Activated B cell treated with CpG ODN at 0.5 μM for 24 hours (primary cell): ENCODE measurements at places on chromosomes 11 and 22. TPM values are rescaled to one million over a fixed set of nuclear protein-coding genes. Genes with fewer than 3 reads are reported as not detected.

- DNase-seq = no peak
These were observed 14.2 kb upstream of the ISX start for GRCh38 chr22:35051791-35052190.

GRCh38 chr11:78504708-78505107, 70.0 kb downstream of the NARS2 start:
- no peak for DNase-seq

GRCh38 chr11:20127671-20128527, 32.4 kb downstream of the DBX1 start:
- DNase-seq = peak; percentile 50

DNA sequence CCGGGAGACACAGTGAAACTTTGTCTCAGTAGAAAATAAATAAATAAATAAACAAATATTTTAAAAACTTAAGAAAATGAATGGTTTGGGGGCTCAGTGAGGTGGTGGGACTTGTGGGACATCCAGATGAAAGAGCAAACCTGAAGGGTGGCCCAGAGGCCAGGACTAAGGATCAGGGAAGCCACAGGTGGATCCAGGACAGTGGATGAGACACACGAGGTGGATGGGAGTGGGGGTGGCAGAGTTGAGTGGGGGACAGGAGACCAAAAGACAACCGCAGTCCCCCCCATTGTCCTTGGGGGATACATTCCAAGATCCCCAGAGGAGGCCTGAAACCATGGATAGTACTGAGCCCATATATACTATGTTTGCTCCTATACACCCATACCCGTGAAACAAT, 7.1 kb downstream of the RFPL1 start:
- no peak for DNase-seq

DNA sequence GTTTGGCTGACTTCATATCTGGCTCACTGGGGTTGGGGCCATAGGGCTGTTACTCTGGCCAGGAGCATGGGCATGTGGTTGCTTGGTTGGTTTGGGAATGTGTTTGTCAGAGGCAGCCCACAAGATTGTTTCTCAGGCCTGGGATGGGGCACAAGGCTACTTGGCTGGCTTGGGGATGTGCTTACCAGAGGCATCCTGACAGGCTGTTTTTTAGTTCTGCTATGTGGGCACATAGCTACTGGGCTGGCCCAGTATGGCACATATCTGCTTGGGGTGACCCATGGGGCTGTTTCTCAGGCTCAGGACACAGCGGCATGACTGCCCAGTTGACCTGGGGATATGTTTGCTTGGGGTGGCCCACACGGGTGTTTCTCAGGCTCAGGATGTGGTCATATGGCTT, 94.6 kb upstream of the PGR start:
- no peak for DNase-seq

GRCh38 chr11:39972461-39972860, 1487.0 kb downstream of the LRRC4C start:
- no peak for DNase-seq

GRCh38 chr11:102007567-102008437, 39.4 kb upstream of the CFAP300 start:
- no peak for DNase-seq

DNA sequence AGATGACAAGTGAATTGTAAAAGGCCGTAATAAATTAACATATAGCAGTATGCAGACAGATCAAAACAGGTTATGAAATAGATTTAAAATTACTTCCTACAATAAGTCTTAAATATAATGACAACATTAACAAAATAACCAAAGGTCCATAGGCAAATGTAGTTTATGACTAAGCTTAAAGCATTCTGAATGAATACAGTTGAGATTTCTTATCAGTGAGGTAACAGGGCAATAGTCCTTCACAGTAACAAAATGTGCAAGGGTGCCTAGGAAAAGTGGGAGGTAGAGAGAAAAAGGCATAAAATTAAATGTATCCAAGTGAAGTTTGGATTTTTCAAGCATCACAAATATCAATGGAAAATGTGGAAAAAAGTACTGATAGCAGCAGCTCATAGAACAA, 20.9 kb upstream of the P4HA3 start:
- no peak for DNase-seq

DNA sequence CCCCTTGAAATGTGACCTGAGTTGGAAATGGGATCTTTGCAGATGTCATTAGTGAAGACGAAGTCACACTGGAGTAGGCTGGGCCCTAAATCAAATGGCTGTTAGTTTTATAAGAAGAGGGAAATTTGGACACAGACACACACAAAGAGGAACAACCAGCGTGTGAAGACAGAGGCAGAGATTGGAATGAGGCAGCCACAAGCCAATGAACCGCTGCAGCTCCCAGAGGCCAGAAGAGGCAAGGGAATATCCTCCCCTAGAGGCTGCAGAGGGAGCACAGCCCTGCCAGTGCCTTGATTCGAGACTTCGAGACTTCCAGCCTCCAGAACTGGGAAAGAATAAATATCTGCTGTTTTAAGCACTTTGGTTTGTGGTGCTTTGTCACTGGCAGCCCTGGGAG, 484.5 kb downstream of the MN1 start:
- no peak for DNase-seq

GRCh38 chr22:48896766-48897644, 930.7 kb downstream of the BRD1 start:
- DNase-seq = no peak

- no peak for DNase-seq
These were observed 72.2 kb downstream of the LARGE2 start for GRCh38 chr11:45994371-45995341.

DNA sequence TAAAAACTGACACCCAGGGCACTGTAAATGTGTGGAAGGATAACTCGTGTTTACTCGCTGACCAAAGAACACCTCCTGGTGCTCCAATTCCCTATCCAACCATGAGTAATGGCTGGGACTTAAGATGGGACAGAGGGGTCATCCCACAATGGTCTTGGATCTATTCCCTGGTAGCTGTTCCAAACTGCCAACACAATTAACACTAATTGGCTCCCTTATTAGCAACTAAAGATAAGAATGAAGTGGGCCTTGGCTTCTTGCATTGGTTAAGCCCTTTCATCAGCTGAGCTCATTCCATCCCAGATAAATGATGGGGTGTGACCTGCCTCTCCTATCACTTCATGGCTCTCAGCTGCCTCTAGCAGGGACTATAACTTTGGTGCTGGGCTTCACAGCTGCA, 1.5 kb upstream of the SIK3 start:
- DNase-seq = no peak

DNA sequence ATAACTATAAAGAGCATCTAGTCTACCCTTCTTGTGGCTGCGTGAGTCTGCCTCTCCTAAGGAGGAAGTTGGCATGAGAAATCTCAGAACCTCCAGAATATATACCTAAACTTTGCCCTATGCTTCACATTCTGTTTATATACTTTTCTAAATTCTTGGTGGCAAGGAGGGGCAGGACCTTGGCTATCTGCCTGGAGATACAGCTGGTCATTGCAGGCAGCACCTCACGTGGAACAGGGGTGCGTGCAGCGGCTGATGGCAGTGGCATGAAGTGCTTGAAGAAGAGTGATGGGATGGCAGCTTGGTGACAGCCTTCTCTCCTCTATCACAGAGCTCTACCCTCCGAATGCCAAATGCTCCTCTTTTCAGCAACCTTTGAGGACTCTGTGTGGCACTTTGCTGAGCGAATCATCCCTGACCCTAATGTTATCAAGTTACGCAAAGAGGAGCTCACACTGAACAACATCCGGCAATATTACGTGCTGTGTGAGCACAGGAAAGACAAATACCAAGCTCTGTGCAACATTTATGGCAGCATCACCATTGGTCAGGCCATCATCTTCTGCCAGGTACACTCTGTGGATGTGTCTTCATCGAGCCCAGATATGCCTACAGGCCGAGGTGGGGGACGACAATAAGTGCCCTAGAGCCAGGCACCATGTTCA, 12.5 kb downstream of the DDX25 start:
- no peak for DNase-seq

- no peak for DNase-seq
These were observed 58.0 kb upstream of the MTNR1B start for GRCh38 chr11:92911478-92911877.

- no peak for DNase-seq
These were observed 109.7 kb upstream of the OR9Q1 start for GRCh38 chr11:57913715-57914704.

DNA sequence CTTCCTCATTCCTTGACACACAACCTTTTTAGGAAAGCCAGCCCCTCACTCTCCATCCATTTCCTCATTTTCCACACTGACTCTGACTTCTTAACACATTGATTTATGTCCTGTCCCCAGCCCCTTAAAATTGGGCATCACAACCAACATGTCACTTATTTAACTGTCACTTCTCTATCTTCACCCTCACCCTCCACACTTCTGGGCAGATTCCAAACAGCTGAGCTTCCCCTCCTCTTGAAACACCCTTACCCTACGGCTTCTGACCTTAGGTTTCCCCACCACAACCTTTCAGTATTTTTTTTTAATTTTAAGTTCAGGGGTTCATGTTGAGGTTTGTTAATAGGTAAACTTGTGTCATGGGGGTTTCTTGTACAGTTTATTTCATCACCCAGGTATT, 696.3 kb downstream of the DLG2 start:
- no peak for DNase-seq

- DNase-seq = no peak
These were observed 30.6 kb upstream of the PANX2 start for GRCh38 chr22:50139843-50140415.

GRCh38 chr11:128594226-128594625, 6.9 kb upstream of the ETS1 start:
- DNase-seq = no peak

DNA sequence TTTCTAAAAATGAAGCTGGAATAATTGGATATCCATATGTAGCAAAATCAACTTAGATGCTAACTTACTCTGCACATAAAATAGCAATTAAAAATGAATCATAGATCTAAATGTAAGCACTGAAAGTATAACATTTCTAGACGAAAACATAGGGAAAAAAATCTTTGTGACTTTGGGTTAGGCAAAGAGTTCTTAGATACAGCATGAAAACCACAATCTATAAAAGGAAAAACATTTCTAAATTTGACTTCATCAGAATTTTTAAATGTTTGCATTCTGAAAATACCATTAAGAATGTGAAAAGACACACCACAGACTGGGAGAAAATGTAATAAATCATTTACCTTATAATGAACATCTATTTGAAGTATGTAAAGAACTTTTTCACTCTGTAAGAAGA, 128.8 kb downstream of the APIP start:
- no peak for DNase-seq

DNA sequence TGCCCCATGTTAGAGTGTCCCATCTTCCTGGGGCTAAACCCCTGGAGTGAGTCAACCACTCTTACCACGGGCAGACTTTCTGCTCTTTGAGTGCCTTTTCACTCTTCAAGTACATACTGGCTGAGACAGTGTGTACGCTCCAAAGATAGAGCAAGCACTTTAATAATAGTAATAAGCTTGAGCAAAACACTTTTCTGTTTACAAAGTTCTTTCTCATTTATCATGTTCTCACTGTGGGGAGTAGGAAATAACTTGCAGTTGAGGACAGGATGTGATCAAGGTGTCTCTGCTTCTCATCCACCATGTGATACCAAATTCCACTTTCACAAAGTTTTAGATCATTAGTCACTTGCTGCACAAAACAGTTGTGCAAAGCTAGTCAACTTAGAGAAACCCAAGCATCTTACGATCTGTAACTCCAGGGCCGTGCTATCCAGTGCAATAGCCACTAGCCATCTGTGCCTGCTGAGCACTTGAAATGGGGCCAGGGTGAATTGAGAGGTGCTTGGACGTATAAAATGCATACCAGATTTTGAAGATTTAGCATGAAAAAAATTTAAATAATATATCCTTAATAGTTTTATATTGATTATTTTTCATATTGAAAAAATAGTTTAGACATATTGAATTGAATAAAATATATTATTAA, 135.3 kb downstream of the KIF18A start:
- DNase-seq = no peak

GRCh38 chr11:114556135-114556534, 3.5 kb downstream of the NXPE1 start:
- DNase-seq = no peak

DNA sequence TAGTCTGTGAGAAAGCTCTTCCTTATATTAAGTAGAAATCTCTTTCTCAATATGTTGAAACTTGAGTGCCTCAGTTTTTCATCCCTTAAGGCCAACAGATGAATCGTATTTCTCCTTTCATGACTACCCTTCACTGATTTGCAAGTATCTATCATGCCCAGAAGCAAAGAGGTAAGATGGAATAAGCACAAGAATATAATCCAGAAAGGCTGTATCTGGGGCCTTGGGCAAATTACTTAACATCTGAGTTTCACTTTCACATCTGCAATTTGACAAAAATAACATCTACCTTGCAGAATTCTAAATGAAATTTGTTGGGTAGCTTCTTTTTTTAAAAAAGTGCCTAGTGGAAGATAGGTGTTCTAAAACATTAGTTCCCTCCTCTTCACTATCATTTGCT, 552.4 kb upstream of the ANO5 start:
- no peak for DNase-seq

DNA sequence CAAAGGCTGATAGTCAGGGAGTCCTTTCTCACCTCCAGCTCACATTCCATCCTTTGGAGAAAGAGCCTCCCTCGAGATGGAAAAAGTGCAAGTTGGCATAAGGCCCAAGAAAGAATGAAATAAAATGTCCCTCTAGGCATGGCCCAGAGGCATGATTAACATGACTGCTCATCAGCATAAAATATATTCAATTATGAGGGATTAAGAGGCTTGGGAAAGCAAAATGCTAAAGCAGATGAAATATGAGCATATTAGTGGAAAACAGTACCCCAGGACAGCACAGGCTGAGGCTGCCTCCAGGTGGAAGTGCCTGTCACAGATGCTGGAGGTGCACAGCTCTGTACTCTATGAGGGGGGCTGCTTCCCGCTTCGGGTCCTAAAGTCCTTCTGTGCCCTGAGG, 347.8 kb upstream of the PLET1 start:
- DNase-seq = no peak

DNA sequence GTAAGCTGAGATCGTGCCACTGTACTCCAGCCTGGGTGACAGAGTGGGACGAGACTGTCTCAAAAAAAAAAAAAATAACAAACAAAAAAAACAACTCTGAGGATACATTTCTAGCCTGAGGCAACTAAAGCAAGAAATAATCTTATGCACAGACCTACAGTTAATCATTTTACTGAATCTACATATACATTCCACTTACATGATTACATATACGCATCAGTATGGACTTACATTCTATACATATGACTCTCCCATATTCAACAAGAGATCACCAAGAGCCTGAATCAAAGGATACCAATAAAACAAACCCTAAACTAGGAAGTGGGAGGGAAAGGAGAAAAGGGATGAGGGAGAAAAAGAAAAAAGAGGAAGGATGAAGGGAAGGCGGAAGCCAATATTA, 1.1 kb downstream of the ALG8 start:
- no peak for DNase-seq

DNA sequence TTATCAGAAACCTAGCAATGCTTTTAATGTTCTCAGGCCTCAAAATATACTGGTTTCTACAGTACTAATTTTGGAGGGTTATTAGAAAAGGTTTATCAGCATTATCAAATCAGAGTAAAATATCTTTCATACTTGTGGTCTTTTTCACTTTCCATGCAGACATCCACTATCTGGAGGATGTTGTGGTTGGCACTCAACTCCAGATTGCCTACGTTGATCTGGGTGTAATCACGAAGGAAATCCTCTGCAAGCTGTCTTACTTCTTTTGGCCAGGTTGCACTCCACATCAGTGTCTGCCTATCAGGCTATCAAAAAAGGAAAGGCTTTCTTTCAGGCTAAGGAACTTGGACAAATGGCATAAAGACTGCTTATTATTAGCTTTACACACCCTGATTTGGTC, 11.6 kb downstream of the DDX17 start:
- no peak for DNase-seq

The LMO1 gene
- total RNA-seq = not detected in 2 replicates

The MMP27 gene
- not detected in 2 replicates for total RNA-seq

The TMEM121B gene
- total RNA-seq = 0.16 and 0.17 TPM in 2 replicates

The SYT7 gene
- not detected in 2 replicates for total RNA-seq

The MRGPRF gene
- not detected in 2 replicates for total RNA-seq

The FAR1 gene
- total RNA-seq = 39.2 and 48.4 TPM in 2 replicates

The ABTB2 gene
- 68.6 and 73.0 TPM in 2 replicates for total RNA-seq
